ENCODE measurements at places on chromosomes 5 and 9.

DNA sequence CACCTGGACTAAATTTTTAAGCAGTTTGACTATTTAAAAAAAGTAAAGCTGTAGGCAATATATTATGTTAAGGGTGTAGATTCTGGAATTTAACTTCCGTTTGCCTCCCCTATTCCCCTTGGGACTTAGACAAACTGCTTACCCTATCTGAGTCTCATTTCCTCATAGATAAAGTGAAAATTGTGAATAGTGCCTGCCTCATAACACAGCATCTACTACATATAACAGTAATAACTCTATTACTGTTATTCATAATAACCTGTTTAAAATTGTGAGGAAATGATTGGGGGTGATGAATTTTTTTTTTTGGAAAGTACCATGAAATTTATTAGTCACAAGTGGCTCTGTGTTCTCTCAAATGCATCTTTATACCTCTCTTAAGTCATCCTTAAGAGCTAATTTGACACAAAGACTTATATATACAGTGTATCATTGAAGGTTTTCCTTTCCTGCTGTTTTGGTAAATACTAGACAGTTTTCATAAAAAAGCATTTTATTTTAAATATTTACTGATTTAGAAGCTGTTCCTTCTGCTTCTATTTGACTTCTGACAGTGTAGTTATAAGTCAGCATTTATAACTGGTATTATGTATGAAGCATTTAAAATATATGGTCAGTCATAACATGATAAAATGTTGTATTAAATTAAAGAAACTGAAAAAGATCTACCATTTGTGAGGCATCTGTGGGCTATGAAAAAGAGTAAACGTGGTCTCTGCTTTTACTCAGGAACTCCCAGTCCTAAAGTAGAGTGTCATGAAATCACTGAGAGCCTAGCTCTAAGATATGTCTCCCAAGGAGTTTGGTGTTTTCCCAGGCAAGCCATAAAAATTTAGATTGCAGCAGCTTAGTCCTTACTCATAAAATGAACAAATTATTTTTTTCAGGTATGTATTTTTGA is 46.4 kb downstream of the MCCC2 start:
- no peak for DNase-seq

- no peak for DNase-seq
Observed at GRCh38 chr5:14744296-14745187, 80.0 kb downstream of the OTULIN start.

DNA sequence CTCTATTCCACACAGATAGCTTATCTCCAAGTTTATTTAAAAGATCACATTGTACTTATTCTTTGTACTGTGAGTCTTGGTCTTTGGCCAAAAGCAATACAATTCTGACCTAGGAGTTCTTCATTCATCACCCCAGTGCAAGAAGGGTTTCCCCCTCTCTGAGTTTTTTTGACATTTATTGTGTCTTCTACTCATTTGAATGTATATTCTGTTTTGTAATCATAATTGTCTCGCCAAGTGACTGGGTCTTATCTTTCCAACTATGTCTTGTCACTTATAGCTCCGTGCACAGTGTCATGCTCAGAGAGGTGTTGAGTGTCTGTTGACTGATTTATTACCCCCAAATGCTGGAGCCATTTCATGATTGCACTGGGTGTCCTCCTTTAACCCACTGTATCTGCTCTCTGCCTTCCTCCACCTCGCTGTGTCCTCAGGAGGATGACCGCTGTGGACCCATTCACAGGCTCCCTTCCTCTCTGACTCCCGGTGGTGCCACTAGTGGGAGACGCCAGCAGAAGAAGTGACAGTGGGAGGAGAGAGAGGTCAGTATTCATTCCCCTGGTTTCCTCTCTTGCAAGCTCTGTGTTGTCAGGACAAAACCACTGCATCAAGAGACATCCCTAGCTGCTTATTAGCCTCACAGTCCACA is 11.2 kb upstream of the TRIO start:
- DNase-seq = no peak

GRCh38 chr9:4066682-4067081 is 233.2 kb downstream of the GLIS3 start:
- DNase-seq = no peak

GRCh38 chr5:41795125-41795524 is 75.1 kb downstream of the OXCT1 start:
- no peak for DNase-seq

DNA sequence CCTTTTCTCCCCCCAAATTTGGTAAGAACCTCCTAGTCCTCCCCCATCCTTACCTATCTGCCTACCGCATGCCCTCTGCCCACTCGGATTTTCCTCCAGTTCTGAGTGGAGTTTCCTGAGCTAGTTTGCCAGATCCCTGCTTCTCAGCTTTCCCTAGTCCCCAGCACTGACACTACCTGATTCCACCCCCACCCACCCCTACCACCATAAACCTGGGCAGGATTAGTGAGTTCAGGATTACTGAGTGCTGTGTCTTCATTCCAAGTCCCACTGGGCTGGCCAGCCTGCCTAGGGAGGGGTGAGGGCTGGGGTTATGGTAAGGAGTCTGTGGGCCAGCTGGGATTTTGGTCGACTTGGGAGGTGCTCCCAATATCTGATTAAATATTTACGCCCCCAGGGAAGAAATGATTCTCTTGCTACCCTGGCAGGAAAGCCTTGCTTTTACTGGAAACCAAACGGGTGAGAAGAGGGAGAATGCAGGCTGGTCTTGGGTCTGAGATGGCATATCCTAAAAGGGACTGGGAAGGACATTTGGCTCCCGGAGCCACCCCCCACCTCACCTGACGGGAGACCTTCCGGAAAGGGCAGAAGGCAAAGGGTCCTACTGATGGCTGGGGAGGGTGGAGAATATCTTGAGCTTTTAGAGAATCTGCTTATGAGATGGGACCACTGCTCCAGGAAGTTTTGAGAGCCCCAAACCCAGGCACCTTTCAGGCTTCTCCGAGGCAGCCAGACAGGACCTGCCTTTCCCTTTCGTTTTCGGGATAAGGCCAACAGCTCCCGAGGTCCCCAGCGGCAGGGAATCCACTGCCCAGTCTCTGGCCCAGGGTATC is 3.7 kb downstream of the PITX1 start:
- DNase-seq = peak; percentile 55

- DNase-seq = no peak
Observed at GRCh38 chr5:94266170-94266569, 352.2 kb downstream of the KIAA0825 start.
